ENCODE measurements at places on chromosomes 16 and 17. TPM values are rescaled to one million over a fixed set of nuclear protein-coding genes. Genes with fewer than 3 reads are reported as not detected.

DNA sequence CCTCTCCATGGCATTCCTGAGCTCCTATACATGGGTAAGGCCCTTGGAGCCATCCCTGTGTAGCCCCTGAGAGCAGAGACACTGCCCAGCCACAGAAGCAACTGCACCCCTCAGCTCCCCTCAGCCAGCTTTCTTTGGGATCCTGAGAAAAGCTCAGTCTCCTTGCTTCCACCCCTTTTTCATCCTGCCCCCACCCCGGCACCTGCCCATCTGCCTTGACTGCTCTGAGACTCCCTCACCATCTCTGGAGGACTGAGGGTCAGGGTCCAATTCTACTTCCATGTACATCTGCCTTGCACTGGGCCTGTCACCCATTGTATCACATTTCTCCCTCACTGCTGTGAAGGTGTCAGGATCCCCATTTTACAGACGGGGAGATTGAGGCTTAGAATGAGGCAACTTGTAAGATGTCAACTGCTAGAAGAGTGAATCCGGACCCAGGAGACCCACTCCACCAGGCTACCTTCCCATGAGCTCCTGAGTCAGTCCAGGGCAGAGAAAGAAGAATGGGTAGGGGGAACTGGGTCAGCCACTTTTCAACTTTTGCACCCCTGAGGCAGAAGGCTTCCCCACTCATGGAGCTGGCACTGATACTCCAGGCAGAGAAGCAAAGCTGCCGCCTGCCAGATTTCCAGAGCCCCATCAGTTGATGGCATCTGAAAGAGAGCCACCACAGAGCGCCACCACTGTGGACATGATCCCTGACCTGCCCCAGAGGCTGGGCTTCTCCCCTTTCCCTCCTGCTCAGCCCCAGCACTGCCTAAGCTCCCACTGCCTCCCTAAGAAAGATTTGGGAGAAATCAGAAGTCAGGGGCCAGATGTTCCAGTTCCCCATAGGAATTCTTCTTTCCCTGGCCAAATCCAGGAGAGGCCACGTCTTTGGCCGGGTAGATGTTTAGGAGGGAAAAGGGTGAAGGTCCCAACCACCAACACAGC, 135.4 kb downstream of the TMEM132E start:
- H3K4me1 ChIP-seq, result no peaks in the 10 kb centered on the region
- H3K4me3 ChIP-seq, result no peak overlapping the region
- H3K27ac ChIP-seq, result no peak overlapping the region

GRCh38 chr17:14201988-14202380, 34.7 kb downstream of the CDRT15 start:
- H3K4me1 ChIP-seq, result peaks cover 97% of the 10 kb centered on the region
- H3K27me3 ChIP-seq, result peaks cover 3% of the 10 kb centered on the region
- peak overlapping the region; percentile 76 for H3K4me3 ChIP-seq
- peak overlapping the region; percentile 93 for H3K27ac ChIP-seq

DNA sequence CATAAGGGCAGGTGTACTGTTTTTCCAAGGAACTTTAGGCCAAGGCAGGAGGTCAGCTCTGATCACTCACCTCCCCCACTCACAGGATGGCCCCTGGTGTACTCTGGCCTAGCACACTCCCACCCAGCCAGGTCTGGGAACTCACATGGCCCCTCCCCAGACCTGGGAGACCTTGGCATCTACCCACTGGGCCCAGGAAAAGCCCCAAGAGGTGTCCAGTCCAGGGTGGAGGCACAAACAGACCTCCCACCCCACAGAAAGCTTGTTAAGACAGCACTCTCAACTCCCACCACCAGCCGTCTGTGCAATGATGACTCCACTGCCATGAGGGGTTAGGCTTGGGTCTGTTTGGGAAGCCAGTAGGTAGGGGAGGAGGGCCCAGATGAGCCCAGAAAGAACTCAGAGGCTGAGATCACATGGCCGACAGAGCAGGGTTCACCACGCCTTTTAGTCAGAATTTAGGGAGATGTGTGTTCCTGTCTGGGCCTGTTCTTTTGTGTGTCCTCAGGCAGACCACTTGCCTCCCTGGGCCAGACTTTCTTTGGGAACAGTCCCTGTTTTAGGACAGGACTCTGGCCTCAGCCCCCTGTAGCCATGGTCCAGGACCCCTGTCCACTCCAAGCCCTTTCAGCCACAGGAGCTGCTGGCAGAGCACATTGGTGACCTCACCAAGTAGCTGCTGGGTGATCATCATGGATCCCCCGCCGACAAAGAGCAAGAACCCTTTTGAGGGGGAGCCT, 12.1 kb upstream of the CBFB start:
- H3K27ac ChIP-seq, result no peak overlapping the region
- no peak for DNase-seq
- no peaks in the 10 kb centered on the region for H3K36me3 ChIP-seq
- no peak overlapping the region for H3K4me3 ChIP-seq
- H3K4me1 ChIP-seq, result peaks cover 2% of the 10 kb centered on the region
- peaks cover 2% of the 10 kb centered on the region for H3K27me3 ChIP-seq

DNA sequence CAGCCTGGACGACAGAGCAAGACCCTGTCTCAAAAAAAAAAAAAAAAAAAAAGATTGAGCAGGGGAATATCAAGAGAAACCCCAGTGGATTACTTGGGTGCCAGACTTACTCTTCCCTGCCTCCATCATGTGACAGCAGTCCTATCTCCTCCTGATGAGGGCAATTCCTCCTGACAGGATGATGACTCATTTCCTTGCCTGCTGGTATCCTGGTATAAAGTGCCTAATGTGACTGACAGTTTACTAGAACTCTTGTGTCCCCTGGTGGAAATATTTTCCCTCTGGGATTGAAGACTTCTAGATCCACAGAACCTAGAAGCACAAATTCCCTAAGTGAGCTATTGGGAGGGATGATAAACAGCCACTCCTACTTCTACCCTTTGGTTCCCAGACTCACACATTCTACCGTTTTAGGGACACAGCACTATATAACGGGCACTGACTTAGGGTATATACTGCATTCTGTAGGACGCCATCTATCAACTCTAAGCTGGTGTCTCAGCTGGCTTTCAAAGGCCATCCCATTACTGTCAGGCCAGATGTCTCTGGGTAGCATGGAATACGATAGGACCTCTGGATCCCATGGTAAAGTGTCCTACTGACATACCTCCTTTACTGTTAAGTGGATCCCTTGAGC, 114.6 kb upstream of the MED13 start:
- H3K27me3 ChIP-seq, result peaks cover 3% of the 10 kb centered on the region
- no peak for DNase-seq
- no peak overlapping the region for H3K27ac ChIP-seq
- H3K36me3 ChIP-seq, result no peaks in the 10 kb centered on the region
- H3K4me1 ChIP-seq, result no peaks in the 10 kb centered on the region

GRCh38 chr16:21713549-21714368, 50.0 kb downstream of the OTOA start:
- no peaks in the 10 kb centered on the region for H3K36me3 ChIP-seq
- H3K27ac ChIP-seq, result no peak overlapping the region
- H3K4me3 ChIP-seq, result no peak overlapping the region

DNA sequence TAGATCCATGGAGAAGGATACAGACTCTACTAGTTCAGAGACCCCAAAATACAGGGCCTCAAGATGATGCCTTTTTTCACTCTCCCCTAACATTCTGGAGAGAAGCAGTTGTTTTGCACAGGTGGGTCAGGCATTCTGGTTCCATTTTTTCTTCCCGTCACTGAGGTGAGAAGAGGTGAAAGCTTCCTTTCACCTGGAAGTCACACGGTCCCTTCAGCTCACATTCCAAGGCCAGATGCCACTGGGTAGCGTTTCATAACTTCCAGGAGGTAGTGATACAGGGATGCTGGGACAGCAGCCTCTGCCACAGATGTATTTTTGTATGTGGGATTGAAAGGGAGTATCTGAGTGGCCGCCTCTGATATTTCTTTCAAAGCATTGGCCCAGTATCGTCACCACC, 1.9 kb downstream of the CDK10 start:
- H3K36me3 ChIP-seq, result peaks cover 8% of the 10 kb centered on the region
- no peak for DNase-seq
- peak overlapping the region; percentile 80 for H3K4me3 ChIP-seq
- no peak overlapping the region for H3K27ac ChIP-seq

- H3K27ac ChIP-seq, result peak overlapping the region; percentile 43
- no peak overlapping the region for H3K4me3 ChIP-seq
- H3K36me3 ChIP-seq, result no peaks in the 10 kb centered on the region
- peaks cover 4% of the 10 kb centered on the region for H3K27me3 ChIP-seq
- H3K4me1 ChIP-seq, result no peaks in the 10 kb centered on the region
Observed at GRCh38 chr17:28967221-28968135, 16.2 kb upstream of the PHF12 start.

GRCh38 chr17:1275962-1276736, 3.3 kb upstream of the TRARG1 start:
- peak overlapping the region; percentile 63 for H3K4me3 ChIP-seq
- H3K36me3 ChIP-seq, result no peaks in the 10 kb centered on the region
- DNase-seq, result peak; percentile 73
- H3K27me3 ChIP-seq, result peaks cover 10% of the 10 kb centered on the region

CBFA2T3 gene
- polyA plus RNA-seq, result not detected

FASN gene
- 0.23 TPM for polyA plus RNA-seq

CCL7 gene
- not detected for polyA plus RNA-seq

COQ7 gene
- 16.6 TPM for polyA plus RNA-seq
